ENCODE measurements at places on chromosomes 2 and 18.
A peak's percentile ranks its signal among the peaks of the same experiment; 100 is the strongest.

GRCh38 chr2:235663875-235664274, 170.0 kb downstream of the AGAP1 start:
- DNase-seq, result peak; percentile 42

- no peak for DNase-seq
Measured at GRCh38 chr18:49846361-49846662, 33.0 kb upstream of the ACAA2 start.

- DNase-seq, result no peak
Measured at GRCh38 chr2:71606244-71606643, 152.9 kb downstream of the DYSF start.

DNA sequence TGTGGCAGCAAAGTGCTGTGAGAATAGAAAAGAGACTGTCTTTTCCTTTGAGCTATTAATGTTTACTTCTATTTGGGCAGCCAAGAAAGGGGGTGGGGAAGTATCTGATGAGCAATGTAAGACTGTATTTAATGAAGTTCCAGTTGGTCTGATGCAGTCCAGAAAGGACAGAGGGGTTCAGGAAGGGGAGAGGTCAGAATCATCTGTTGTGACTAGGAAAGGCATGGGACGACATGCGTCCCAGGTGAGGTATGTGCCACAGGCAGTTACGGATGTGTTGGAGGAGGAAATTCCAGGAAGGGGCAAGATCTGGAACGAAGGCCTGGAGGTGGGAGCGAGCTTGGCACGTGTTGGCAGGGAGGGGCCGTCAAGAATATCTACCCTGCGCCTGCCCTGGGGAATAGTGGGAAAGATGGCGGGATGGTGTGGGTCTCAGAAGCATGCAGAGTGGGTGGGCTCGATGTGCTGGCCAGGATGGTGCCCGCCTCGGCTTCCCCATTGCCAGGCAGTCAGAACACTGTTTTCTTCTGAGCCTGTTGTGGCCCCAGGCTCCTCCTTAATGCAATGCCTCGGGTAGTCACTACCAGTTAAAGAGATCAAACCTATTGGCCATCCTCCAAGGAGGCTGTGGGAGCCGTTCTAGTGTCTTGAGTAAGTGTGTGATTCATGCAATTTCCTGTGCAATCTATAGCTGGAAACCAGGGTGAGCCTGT, 57.8 kb upstream of the TXNDC2 start:
- DNase-seq, result no peak

- DNase-seq, result no peak
Measured at GRCh38 chr18:43040281-43040680, 75.2 kb downstream of the RIT2 start.

- no peak for DNase-seq
Measured at GRCh38 chr2:190716176-190716807, 67.4 kb downstream of the NAB1 start.
